ENCODE measurements at places on chromosomes 6 and 20.

GRCh38 chr6:111537528-111537920, 54.5 kb upstream of the REV3L start:
- no peak for DNase-seq

- DNase-seq: no peak
Measured at GRCh38 chr6:3991941-3992340, 87.0 kb downstream of the FAM217A start.

- no peak for DNase-seq
Measured at GRCh38 chr20:40606660-40607059, 82.4 kb downstream of the MAFB start.

DNA sequence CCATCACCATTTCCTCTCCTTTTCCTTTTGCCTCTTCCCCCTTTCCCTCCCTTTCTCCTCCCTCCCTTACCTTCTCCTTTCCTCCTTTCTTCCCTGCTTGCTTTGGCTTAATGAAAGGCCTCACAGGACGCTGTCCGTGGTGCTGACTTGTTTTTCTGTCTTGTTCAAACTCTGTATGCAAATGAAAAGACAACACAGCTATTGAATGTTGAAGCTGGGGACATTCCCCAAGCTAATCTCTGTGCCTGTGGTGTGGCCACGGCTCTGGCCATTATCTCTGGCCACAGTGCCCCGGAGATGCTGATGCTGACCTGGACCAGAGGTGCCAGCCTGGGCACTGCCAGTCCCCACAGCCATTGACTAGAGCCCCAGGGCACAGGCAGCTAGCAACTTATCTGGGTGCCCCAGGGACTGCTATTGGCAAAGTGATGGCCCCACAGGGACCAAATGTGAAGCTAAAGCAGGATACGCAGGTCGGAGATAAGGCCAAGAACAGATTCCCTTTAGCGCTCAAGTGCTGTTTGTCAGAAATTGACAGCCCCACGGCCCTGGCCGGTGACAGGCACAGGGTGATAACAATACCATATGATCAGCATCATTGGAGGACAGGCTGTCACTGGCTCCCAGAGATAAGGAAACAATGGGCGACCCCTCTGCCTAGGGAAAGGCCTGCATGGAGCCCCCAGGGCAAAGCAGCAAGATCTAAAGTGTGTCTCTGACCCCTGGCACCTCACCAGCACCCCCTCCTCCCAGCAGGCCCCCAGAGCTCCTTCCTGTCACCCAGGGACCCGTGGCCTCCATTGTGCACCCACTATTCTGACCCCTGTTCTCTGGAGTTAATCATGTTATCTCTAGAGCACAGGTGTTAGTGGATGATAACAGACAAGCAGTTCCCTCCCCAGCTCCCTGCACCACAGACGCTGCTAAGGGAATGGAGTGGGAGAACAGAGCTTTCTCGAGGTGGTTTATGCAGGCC, 31.6 kb upstream of the SLC32A1 start:
- DNase-seq: peak; percentile 33

- peak; percentile 20 for DNase-seq
Measured at GRCh38 chr6:110233770-110234374, 53.6 kb downstream of the CDC40 start.

DNA sequence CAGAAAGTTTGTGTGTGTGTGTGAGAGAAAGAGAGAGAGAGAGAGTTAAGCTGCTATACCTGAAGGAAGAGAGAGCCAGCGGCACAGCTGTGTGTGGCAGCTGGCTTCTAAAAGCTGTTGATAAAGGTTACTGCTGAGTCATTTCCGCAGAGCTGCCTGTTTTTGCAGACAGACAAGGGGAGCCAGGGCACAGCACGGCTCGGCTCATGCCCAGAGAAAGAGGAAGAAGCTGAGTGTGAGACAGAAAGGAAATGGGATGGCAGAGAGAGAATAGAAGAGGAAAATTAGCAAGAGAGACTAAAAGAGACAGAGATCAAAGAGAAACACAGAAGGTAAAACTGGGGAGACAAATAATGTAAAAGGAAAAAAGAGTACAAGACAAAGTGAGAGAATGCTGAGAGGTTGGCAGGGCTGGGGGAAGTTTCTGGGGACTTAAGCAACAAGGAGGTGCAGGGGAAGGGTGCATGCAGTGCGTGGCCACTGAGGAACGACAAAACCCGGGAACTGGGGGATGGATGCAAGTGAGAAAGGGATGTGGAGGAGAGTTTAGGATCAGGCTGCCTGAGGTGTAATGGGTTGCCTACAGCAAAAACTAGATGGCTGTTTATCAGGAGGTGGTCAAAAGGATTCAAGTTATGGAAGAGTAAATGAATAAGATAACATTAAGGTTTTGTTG, 22.7 kb downstream of the HLA-A start:
- DNase-seq: peak; percentile 85

DNA sequence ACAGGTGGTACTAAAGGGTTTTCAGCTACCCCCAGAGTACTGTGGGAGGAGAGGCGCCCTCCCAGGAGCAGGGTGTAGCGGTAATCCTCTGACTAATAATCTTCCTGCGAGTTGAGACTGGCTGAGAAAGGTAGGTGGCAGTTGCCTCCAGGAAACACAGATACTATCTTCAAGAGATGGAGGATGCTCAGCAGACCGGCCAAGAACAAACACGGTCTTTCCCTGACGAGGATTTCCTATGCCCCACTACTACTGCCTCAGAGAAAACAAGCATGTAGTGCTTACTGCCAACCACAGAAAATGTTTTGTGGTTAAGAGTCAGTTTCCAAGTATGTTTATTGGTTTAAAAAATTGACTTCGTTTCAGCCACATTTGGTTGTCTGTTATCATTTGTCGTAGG, 26.8 kb downstream of the C6orf89 start:
- DNase-seq: peak; percentile 72

DNA sequence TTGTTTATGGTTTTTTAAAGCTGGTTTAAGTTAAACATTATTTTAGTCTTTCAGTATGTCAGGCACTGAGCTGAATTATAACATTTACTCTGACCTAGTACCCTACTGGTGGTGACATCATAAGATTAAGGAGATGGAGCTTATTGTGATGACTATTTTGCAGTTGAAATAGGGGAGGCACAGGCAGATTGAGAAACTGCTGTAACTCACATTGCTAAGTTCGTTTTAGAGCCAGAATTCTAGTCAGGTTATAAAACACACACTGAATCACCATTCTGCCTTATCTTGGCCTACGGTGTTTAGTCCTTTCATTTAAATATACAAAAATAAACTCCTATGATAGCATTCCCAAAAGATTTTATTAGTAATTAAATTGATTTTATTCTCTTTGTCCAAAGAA, 584.1 kb downstream of the TFAP2A start:
- no peak for DNase-seq

GRCh38 chr6:85405853-85406198, 44.1 kb upstream of the NT5E start:
- no peak for DNase-seq

GRCh38 chr20:21509597-21510371, 4.1 kb downstream of the NKX2-2 start:
- no peak for DNase-seq

- no peak for DNase-seq
Measured at GRCh38 chr6:84260926-84261325, 33.5 kb upstream of the CEP162 start.

DNA sequence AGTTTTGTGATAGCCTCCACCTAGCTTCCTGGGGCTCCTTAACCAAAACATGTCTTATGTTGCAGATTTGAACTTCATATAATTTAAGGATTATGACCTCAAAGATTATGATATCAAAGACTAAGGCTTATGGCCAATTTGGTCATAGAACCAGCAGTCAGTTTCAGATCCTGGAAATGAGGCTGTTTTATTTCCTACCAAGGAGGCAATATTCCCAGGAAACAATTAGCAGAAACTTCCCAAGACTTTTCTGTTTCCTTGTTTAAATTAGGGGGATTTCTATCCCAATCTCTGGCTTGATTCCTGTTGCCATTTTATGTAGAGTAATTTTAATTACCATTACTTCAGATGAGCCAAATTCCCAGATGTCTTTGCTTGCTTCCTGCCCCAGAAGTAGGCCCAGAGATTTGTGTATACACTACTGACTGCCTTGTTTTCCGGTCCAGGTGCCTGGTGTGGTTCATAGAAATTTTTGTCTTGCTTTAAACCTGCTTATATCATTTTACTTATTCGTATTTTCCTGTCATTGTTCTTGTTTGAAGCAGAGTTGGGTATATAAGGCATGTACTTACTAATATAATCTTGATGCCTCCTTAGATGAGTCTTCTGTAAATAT, 119.2 kb upstream of the TMEM170B start:
- no peak for DNase-seq
